Activated B cell treated with CpG ODN at 0.5 μM for 24 hours (primary cell): ENCODE measurements at places on chromosomes 7 and 10.

GRCh38 chr7:31663072-31663471, 23.9 kb upstream of the PPP1R17 start:
- no peak for DNase-seq

DNA sequence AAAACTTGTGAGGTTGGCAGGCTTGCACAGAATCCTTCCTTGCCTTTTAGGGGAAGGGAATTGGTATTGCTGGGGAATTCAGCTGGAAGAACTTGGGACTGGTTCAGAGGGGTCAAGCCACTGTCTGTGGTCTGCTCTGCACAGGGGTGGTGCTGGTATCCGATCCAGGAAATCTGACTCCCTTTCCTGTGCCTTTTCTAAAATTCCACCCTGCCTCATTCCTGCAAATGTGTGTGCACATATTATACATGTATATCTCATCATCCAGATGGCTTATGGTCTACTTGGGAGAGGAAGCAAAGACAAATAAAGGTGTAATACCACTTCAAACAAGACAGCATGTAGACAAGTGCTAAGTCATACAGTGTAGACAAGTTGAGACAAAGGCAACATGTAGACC, 14.3 kb downstream of the UBTD1 start:
- no peak for DNase-seq

- no peak for DNase-seq
Measured at GRCh38 chr10:128804411-128804810, 662.6 kb upstream of the MGMT start.

DNA sequence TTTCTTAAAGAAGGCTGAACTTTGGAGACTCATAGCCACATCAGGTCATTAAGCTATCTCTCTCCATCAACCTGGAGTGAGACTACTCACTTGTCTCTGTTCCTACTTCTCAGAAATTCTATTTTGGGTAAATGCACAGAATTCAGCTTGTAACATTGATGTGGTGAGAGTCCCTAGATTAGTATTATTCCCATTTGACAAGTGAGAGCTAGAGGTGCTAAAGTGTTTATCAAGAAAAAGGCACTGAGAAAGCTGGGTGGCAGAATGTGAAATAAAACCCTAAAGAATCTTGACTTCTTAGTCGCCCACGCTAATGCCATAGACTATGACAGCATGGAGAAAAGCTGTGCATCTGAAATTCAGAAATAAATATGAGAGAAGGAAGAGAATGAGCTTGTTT, 73.4 kb upstream of the PDCD4 start:
- DNase-seq: no peak

DNA sequence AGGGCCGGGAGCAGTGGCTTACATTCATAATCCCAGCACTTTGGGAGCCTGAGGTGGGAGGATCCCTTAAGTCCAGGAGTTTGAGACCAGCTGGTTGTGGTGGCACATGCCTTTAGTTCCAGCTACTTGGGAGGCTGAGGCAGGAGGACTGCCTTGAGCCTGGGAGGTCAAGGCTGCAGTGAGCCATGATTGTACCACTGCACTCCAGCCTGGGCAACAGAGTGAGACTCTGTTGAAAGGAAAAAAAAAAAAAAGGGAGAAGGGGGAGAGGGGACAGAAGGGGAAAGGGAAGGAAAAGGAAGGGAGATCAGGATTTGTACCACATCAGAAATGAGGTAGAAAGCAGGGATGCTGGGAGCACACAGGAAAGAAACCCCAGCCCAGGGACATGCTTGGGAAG, 38.7 kb upstream of the SVOPL start:
- DNase-seq: no peak

GRCh38 chr10:117926491-117926890, 120.2 kb downstream of the RAB11FIP2 start:
- no peak for DNase-seq

DNA sequence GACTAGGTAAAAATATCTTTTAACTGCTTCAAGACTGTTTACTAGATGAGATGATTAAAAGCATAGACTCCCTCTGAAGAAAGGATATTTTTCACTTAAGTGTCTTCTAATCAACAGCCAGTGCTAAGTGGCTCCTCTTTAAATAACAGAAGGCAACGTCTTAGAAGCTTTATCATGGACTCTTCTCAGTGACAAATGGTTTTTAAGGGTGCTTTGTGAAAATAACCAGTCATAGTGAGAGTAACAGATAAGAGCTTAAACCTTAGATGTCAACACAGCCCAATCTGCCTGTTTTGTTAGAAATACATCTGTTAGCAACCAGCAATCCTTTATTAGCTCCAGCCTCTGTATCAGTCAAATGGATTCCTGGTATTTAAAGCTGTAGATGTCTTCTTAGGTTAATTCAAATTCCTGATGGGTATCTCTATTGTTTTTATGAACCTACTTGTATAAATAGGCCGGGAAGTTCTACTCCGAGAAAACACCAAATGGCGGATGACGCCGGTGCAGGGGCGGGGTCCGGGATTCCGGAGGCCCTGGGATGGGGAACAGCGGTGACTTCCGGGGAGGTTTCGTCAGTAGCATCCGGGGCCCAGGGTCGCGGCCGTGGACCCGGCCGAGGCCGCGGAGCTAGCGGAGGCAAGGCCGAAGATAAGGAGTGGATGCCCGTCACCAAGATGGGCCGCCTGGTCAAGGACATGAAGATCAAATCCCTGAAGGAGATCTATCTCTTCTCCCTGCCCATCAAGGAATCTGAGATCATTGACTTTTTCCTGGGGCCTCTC, 285.4 kb downstream of the GPR37 start:
- DNase-seq: no peak

DNA sequence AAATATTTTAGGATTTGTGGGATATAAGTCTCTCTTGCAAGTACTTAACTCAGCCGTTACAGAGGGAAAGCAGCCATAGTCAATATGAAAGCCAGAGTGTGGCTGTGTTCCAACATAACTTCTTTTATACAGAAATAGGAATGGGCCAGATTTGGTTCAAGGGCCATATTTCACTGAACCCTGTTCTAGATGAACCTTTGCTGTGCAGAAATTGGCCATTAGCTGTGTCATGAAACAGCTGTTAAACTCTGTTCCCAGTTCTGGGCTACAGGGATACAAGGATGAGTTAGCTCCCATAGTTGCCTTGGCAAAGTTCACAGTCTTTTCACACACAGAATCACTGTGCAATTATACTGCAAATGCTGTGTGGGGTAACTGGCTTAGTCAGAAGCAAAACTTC, 213.9 kb upstream of the LRRN3 start:
- no peak for DNase-seq

DNA sequence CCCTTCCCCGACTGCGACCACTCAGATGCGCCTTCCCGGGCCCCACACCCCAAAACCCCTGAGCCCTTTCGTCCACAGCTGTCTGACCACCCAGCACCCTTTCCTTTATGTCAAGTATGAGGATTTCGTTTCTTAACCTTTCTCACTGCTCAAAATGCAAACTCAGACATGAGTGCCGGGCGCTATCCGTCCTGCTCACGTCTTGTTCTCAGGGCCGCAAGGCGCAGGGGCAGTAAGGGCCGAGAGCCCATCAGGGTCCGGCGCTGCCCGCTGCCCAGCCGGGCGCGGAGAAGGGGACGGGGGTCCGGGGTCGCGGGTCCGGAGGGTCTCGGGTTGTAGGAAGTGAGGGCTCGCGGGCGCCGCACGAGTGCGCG, 670 bp upstream of the RBM33 start:
- DNase-seq: no peak

DNA sequence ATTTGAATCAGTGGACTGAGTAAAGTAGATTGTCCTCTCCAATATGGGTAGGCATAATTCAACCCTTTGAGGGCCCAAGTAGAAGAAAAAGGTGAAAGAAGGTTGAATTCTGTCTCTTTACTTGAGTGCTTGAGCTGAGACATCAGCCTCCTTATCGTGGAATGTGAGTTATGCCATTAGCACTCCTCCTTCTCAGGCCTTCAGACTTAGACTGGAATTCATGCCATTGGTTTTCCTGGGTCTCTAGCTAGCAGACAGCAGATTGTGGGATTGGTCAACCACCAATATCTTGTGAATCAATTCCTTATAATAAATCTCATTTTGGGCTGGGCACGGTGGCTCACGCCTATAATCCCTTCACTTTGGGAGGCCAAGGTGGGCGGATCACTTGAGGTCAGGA, 89.2 kb downstream of the CUL2 start:
- no peak for DNase-seq

GRCh38 chr10:73576178-73576889, 14.8 kb downstream of the USP54 start:
- no peak for DNase-seq

DNA sequence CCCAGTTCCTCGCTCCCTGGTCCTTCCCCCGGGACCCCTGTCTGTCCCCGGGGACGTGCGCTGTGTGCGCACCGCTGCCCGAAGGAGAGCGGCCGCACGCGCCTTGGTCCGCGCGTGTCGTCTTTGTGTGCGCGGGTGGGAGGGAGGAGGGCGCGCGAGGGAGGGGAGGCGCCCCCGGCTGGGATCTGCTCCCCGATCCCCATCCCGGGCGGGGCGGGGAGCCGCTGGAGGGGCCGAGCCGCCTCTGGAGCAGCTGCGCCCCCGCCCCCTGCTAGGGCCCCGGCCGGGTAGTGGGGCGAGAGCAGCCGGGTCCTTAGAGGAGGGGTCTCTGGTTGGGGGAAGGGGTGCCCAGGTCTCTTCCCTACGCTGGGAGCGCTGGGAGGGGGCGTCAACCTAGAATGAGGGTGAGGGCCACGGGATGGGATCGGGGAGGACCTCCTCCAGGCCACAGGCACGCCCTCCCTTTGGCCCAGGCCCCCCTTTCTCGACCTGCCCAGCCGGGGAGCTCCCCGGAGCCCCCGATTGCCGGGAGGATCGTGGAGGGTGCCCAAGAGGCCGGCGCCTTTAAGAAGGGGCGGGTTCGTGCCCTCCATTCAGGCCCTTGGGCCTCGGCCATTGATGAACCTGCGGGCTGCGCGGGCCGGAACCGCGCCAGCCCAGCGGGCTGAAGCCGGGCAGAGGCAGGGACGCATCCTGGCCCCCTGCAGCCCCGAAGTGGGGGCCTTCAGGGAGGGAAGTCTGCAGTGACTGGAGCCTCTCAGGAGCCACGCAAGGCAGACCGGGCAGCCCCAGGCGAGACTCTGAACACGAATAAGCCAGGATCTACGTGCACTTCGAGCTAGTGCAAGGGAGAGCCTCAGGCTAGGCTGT, 678 bp downstream of the SH2B2 start:
- peak; percentile 51 for DNase-seq

DNA sequence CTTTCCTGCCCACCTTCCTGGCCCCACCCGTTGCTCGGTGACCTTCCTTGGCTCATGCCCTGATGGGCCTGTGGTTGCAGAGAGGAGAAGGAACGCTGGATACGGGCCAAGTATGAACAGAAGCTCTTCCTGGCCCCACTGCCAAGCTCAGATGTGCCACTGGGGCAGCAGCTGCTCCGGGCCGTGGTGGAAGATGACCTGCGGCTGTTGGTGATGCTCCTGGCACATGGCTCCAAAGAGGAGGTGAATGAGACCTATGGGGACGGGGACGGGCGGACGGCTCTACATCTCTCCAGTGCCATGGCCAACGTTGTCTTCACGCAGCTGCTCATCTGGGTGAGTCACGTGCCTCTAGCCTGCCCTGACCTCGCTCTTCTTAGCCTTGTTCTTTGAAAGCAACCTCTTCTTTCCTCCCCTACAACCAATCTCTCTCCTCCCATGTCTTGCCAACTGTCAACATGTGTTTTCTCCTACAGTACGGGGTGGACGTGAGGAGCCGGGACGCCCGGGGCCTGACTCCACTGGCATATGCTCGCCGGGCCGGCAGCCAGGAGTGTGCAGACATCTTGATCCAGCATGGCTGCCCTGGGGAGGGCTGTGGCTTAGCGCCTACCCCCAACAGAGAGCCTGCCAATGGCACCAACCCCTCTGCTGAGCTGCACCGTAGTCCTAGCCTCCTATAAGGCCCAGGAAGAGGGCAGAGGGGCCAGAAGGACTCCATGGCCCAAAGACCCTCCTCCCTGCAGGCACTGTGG, 24.1 kb downstream of the GBX1 start:
- DNase-seq: no peak

DNA sequence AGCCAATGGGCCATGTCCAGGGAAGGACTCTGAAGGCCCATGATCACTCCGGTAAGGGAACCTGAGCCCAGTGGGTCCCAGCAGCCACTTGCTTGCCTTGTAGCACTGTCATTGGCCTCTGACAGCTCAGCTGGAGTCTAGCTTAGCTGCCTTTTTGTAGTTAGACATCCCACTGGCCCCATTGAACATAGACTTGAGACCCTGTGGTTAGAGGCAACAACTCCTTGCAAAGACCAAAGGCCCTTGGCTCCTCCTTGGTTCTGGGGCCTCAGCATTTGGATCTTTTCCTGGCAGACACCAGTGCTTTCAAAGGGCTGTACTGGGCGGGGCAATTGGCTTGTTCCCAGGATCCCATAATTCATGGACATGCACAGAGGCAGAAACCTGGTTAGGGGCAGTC, 321.2 kb downstream of the CXCL12 start:
- DNase-seq: no peak

GRCh38 chr7:115078851-115079250, 157.0 kb downstream of the MDFIC start:
- DNase-seq: no peak

DNA sequence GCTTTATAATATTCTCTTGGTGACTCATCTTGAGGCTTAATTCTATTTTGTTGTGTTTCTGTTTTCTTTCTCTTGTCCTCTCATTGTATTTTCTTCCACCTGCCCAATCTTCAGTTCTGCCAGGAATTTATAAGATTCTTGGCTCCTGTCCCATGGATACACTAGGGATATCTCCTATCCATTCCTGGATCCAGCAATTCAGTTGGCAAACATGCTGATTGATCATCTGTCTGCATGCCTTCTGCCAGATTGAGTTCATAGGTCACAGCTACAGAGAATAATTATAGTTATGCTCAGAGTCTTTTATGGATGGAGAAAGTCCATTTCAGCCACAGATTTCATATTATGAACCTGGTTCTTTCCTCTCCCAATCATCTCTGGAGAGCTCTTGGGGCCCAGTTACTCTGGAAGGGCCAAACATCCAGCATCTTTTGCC, 140.4 kb upstream of the MAGI2 start:
- no peak for DNase-seq

- no peak for DNase-seq
Measured at GRCh38 chr10:80487421-80487785, 33.3 kb downstream of the TSPAN14 start.

DNA sequence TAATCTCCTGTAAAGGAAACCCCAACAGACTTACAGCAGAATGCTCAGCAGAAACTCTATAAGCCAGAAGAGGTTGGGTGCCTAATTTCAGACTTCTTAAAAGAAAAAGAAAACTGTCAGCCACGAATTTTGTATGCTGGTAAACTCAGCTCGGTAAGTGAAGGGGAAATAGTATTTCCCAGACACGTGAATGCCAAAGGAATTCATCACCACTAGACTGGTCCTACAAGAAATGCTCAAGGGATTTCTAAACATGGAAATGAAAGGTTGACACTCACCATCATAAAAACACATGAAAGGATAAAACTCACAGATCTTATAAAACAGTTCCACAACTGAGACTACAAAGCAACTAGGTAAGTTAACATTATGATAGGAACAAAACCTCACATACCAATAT, 68.6 kb downstream of the GLCCI1 start:
- no peak for DNase-seq

DNA sequence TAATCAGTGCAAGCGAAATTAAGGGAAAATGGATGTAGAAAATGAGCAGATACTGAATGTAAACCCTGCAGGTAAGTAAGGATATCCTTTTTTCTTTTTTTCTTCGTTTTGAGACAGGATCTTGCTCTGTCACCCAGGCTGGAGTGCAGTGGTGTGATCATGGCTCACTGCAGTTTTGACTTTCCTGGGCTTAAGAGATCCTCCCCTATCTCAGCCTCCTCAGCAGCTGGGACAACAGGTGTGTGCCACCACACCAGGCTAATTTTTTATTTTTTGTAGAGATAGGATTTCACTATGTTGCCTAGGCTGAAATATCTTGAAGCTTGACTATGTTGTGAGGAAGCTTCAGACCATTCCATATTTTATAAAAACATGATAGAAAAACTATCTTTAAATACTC, 4.3 kb downstream of the PDCD4 start:
- no peak for DNase-seq
